HS-27A (cell line): ENCODE measurements at places on chromosomes 2 and 18.

GRCh38 chr2:130241041-130241707, 42.9 kb upstream of the TUBA3E start:
- peak; percentile 84 for DNase-seq

GRCh38 chr2:215693193-215693998, 257.5 kb upstream of the FN1 start:
- peak; percentile 57 for DNase-seq

GRCh38 chr2:23713351-23713750, 213.6 kb downstream of the ATAD2B start:
- DNase-seq: no peak

GRCh38 chr2:143121079-143121478, 8.1 kb upstream of the ARHGAP15 start:
- DNase-seq: no peak

- peak; percentile 26 for DNase-seq
Measured at GRCh38 chr2:12416600-12416999, 300.1 kb upstream of the TRIB2 start.

- DNase-seq: peak; percentile 59
Measured at GRCh38 chr18:8895987-8896619, 190.7 kb downstream of the MTCL1 start.

DNA sequence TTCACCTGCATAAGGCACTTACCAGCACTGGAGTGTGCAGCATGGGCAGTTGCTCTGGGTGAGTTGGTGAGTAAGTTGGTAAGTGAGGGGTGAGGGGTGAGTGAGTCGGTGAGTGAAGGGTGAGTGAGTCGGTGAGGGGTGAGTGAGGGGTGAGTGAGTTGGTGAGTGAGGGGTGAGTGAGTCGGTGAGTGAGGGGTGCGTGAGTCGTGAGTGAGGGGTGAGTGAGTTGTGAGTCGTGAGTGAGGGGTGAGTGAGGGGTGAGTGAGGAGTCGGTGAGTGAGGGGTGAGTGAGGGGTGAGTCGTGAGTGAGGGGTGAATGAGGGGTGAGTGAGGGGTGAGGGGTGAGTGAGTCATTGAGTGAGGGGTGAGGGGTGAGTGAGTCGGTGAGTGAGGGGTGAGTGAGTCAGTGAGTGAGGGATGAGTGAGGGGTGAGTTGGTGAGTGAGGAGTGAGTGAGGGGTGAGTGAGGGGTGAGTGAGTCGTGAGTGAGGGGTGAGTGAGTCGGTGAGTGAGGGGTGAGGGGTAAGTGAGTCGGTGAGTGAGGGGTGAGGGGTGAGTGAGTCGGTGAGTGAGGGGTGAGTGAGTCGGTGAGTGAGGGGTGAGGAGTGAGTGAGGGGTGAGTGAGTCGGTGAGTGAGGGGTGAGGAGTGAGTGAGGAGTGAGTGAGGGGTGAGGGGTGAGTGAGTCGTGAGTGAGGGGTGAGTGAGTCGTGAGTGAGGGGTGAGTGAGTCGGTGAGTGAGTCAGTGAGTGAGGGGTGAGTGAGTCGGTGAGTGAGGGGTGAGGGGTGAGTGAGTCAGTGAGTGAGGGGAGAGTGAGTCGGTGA, 17.1 kb downstream of the THAP4 start:
- DNase-seq: no peak

DNA sequence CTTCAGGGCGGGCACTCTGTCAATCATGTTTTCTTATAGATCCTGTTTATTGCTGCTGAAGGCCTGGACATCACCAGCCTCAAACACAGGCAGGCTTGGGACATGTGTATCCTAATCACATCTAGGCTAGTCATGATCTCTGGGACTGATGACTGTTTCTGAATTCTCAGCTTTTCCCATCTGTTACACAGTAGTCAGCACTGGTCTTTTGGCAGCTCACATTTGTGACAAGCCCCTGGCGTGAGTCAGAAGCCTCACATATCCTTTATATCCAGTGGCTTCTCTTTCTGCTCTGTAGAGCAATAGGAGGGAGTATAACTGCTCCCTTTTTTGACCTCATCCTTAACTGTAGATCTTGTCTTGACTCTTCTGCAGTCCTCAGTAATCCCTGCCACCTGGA, 4.5 kb downstream of the SEMA4F start:
- DNase-seq: no peak

DNA sequence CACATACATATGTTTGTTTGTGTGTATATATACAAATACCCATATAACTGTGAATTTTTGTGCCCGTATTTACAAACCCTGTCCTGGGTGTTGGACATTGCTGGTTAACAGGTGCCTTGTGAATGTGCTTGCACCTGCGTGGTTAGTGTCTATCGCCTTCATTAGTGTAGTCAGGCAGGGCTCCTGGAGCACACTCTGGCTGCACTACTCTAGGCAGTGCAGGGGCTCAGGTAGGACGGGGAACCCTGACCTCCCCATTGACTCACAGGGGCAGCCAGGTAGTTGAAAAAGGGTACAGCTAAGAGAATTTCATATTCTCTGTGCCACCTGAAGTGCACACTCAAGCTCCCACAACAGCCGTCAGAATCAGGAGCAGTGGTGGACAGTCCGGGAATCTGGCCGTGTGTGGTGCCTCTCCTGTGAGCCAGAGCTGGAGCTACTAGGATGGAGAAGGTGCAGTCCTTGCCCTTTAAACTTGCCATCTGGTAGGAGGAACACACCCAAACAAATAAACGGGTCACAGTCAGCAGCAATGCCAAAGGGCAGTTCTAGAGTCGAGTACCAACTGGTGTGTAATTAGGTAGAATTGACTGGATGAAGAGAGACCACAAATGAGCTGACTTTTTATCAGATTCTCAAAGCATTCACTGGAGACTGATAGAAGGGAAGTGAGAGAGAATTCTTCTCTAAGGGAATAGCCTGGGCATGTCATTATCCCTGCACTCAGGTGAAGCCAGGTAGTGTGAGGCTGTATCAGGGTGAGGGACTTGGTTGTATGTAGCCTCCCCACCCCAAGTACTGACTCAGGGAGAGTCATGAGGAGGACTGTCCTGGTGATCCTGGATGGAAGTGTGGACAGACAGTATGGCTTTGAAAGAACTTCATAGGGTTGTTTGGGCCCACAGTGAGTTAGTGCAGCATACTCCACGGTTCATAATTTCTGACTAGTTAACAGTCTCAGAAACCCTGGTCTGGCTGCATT, 44.1 kb downstream of the FARP2 start:
- no peak for DNase-seq

DNA sequence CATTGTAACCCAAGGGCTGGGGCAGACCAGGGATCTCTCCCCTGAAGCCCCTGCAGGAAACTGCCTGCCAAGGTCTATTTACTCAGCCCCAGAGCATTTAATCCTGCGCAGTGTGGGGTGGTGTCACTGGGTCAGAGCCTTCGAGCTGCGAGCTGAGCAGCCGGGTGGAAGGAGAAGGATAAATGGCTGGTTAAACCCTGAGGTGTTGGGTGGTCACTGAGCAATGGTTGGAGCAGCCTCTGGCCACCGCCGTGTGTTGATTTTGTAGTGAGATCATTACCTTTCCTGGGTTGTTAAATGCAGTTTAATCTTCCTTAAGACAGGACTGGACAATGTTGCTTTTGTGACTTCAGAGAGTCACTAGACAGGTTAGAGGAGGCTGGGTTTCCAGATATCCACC, 98.1 kb downstream of the SETBP1 start:
- no peak for DNase-seq

- no peak for DNase-seq
Measured at GRCh38 chr18:21453511-21453901, 147.0 kb downstream of the ESCO1 start.

- no peak for DNase-seq
Measured at GRCh38 chr2:68391099-68391498, 26.0 kb downstream of the PLEK start.

GRCh38 chr2:99152199-99152895, 2.4 kb downstream of the TSGA10 start:
- no peak for DNase-seq

DNA sequence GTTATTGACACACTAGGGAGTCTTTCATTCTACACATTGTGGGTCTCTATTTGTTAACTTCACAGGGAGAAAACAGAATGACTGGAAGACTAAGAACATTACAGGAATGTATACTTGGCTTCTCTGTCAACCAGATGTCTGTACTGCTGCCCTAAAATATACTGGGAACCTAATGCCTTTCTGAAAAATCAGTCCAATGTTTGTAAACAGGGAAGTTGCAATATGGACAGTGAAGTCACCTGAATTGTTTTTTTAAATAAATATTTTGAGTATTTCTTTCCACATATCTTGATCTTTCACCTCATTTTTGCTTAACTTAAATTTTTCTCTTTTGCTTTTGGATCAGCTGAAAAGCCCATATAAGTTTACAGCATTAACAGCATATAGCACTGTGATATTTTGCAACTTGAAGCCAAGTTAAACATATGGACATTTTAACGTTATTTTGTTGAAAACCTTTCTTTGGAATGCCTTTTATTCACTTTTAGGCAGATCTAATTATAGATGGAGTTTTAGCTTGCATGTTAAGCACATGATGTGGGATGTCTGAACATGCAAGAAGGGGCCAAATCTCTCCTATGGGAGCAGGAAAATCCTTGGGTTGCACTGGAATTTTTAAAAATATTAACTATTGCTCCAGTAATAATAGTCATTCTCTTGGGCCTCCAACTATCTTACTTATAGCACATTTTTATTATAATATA, 137.7 kb upstream of the TWIST2 start:
- DNase-seq: no peak

GRCh38 chr18:44358402-44358801, 322.3 kb upstream of the SETBP1 start:
- no peak for DNase-seq
